ENCODE measurements at places on chromosomes 3 and 15.

GRCh38 chr15:70628549-70628896 lies 134.8 kb downstream of the UACA start:
- no peak for DNase-seq

DNA sequence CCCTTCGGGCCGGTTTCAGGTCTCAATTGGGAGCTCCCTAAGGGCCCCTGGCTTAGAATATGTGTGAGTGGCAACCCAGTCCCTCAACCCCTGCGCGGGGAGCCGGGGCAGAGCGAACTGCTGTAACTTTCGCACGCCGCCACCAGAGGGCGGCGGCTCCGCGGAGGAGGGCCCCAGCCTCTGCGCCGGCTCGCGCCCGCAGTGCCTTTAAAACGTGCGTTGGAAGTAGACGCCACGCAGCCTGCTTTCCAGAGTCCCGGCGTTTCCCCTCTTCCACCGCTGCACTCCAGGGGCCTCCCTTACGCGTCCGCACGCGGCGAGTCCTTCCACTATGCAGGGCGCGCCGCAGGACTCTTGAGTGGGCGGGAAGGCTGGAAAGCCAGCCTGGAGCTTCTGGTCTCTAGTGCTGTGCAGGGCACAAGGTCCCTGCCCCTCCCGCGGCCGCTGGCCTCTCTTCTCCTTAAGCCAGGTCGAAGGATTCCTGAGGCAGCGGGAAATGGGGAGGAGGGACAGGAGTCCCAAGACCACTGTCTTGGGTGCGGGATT lies 23.7 kb upstream of the RNU6-1 start:
- DNase-seq: peak; percentile 70

GRCh38 chr3:33889394-33890039 lies 91.1 kb downstream of the PDCD6IP start:
- DNase-seq: no peak

DNA sequence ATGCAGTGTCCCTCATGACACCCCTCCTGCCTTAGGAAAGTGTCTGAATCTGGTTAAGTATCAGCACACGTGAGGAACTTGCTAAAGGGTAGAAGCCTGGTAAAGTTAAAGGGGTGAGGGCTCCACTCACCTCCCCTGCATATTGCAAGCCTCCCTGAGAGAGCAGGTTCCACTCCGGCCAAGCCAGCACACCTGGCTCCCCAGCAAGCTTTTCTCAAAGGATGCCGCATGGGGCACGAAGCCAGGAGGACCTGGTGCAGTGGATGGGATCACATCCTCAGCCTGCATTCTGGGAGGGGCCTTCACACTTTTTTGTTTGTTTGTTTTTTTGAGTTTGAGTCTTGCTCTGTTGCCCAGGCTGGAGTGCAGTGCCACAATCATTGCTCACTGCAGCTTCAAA lies 79.9 kb downstream of the PCSK6 start:
- DNase-seq: no peak

- no peak for DNase-seq
Observed at GRCh38 chr3:100335434-100335833, 877 bp downstream of the NIT2 start.

GRCh38 chr15:70095408-70096214 lies 2.1 kb downstream of the TLE3 start:
- DNase-seq: peak; percentile 16

GRCh38 chr3:178455226-178455625 lies 81.0 kb upstream of the KCNMB2 start:
- DNase-seq: no peak

DNA sequence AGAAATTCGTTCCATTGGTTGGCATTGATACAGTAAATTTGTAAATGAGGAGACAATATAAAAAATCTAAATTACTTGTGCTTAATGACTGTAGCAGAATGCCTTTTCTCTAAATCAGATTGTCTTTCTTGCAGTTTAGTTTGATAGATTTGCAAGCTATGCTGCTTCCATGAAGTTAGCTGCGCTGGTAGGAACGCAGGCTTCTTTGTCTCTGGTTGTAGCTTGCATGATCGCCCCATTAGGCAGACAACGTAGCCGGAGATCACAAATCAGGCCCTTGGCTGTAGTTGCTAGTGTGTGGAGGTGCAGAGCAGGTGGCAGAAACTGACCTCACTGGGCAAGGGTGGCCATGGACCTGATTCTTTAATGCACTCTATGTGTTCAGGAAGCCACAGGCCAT lies 6.1 kb downstream of the ZIC1 start:
- no peak for DNase-seq

GRCh38 chr15:81313686-81314085 lies 10.3 kb downstream of the STARD5 start:
- DNase-seq: no peak

- no peak for DNase-seq
Observed at GRCh38 chr3:10973046-10973595, 19.4 kb upstream of the SLC6A1 start.

- DNase-seq: no peak
Observed at GRCh38 chr15:68808091-68808490, 12.6 kb downstream of the ANP32A start.

- DNase-seq: no peak
Observed at GRCh38 chr3:78430741-78431140, 1337.1 kb downstream of the ROBO1 start.
